ENCODE measurements at places on chromosomes 5 and 9.

DNA sequence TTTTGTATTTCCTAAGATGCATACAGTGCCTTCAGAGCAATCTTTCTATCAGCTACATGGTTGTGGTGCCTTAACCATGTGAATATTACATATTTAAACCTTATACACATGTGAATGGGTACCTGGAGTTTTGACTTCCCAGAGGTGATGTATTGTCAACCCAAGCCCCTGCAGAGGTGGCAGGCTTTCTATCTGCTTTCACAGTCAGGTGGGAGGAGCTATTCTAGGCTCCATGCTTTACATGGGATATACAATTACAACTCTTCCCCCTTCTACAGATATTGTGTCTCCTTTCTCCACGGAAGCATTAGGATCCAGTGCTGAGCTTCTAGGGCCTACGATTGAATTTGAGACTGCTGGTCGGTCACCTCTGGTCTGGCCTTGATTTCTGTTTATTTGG is 89.8 kb upstream of the TUT7 start:
- no peak for DNase-seq

GRCh38 chr5:148915224-148915817 is 88.9 kb downstream of the ADRB2 start:
- no peak for DNase-seq

GRCh38 chr5:91712718-91713117 is 329.6 kb upstream of the ARRDC3 start:
- DNase-seq: peak; percentile 9

DNA sequence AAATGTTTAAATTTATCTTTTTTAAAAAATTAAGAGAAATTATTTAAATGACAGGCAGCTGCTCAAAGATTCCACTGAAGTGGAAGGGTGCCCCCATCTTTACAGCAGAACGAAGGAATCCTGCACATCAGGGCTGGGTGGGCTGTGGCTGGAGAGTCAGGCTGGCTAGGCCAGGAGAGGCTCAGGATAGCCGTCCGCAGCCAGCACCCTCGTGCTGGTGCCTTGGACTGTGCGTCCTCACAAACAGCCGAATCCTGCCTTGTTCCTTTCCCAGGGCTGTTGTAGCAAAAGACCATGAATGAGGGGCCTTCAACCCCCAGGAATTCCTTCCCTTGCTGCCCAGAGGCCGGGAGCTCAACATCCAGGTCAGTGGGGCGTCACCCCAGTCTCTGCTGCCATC is 64.6 kb upstream of the FCN1 start:
- no peak for DNase-seq

DNA sequence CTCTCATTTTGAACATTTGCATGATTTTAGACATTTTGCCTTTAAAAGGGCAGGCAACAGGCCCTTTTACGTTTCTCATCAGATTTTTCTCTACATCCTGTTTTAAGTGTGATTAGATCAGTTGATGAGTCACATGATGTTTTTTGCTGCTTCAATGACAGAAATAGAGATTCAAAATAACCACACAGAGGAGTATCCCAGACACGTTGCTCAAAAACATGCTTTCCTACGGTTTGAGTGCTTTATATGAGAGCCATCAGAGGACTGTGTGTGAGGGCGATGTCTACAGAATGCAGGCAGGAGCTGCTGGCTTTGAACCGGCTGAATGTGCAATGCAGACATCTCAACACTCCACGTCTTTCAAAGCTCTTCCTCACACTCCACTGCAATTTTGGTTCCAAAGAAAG is 42.1 kb downstream of the OTULIN start:
- peak; percentile 61 for DNase-seq

Data from EL (cell line).